ENCODE measurements at places on chromosomes 12 and 14.
A peak's percentile ranks its signal among the peaks of the same experiment; 100 is the strongest.

- no peak for DNase-seq
Observed at GRCh38 chr14:68987653-68988036, 8.5 kb upstream of the ACTN1 start.

GRCh38 chr12:123468786-123469185 lies 10.8 kb downstream of the SNRNP35 start:
- DNase-seq = no peak

GRCh38 chr12:91326058-91327027 lies 143.7 kb upstream of the DCN start:
- DNase-seq = no peak

- no peak for DNase-seq
Observed at GRCh38 chr12:64669270-64669842, 59.1 kb downstream of the RASSF3 start.

- DNase-seq = no peak
Observed at GRCh38 chr12:2049604-2050540, 2.9 kb upstream of the CACNA1C start.

- peak; percentile 86 for DNase-seq
Observed at GRCh38 chr12:108367436-108367835, 28.3 kb upstream of the CMKLR1 start.

DNA sequence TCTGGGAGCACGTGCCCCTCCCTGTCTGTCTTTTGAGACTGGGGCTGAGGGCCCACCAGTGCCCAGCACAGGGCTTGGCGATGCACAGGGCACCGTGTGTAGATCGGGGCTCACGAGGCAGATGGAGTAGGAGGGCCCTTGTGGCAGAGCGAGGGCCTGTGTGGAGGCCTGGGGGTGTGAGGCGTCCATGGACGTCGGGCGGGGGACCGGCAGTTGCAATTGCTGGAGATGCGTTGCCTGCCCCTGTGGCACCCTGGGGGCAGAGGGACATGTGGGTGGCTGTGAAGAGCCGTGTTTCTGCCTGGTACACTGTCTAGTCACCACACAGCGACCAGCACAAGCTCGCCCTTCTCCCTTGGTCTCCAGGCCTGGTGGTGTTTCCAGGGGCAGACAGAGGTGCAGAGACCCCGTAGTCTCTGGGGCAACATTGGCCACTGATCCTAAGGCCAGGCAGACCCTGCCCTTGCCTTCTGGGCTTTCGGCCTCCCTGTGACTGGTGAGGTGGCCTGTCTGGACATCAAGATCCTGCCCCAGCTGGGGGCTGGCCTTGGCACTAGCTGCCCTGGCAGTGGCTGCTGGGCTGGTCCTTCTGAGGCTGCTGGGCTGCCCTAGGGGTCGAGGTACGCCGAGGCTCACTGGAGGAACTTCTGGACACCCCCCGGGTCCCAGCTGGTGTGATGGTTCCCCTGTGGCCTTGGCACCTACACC lies 14.5 kb downstream of the KIF26A start:
- no peak for DNase-seq

GRCh38 chr14:89977668-89978067 lies 21.9 kb downstream of the TDP1 start:
- no peak for DNase-seq

DNA sequence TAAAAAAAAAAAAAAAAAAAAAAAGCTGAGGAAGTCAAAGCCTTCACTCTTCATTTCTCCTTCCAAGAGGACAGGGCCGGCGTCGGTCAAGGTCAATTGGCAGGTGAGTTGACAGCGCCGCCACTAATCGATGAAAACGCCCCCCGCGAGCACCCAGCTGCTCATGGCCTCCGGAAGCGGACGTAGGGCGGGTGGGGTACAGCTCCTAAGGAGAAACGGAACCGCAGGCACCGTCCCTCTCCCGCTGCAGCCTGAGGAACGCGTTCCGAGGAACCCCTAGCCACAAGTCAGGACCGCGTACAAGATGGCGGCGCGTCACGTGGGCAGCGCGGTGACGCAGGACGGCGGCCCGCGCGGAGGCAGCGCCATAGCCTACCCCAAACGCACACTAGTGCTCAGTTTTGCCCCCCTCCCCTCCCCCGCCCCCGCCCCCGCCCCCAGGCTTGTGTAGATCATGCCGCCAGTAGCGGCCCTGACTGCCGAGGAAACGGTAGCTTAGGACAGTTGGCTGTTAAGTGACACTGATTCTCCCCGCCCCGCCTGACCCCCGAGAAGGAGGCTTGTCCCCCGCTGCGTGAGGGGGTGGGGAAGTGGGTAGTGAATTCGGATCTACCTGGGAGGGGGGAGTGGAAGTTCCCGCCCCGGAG lies at the start of gene ATF1:
Gene ATF1, plus strand, starts transcription at position 463 of the 647 bp plus-strand sequence. CDS start 16,045 bp downstream, outside the sequence.
- DNase-seq = peak; percentile 61

GRCh38 chr14:94397289-94398181 lies 9.1 kb upstream of the SERPINA1 start:
- no peak for DNase-seq

DNA sequence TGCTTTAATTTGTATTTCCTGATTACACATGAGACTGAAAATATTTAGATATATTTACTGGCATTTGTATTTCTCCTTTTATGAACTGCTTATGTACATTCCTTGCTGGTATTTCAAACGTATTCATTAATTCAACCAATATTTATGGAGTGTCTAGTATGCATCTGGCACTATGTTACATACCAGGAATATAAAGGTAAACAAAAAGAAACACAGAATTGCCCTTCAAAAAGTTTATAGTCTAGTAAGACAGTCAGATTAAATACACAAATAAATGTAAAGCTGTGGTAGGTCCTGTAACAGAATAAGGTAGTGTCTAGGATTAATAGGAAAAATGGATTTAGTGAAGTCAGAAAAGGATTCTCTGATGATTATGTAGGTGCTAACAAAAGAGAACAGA lies 87.5 kb downstream of the PPP1R12A start:
- no peak for DNase-seq

DNA sequence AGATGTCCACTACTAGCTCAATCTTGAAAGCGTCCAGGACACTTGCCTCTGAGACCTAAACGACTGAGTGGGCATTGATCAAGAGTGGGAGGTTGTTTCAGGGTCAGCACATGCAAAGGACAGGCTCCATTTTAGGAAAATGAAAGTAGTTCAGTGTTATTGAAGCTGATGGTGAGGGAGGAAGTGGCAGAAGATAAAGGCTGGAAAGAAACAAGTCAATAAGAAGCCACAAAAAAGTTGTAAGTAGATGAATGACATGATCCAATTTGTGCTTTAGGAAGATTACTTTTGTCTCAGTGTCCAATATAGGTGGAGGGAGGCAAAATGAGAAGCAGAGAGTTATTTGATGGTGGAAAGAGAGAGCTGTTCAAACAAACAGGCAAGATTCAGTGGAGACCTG lies 22.0 kb downstream of the GPR65 start:
- DNase-seq = no peak

GRCh38 chr12:23831739-23832138 lies 117.7 kb downstream of the SOX5 start:
- DNase-seq = no peak

DNA sequence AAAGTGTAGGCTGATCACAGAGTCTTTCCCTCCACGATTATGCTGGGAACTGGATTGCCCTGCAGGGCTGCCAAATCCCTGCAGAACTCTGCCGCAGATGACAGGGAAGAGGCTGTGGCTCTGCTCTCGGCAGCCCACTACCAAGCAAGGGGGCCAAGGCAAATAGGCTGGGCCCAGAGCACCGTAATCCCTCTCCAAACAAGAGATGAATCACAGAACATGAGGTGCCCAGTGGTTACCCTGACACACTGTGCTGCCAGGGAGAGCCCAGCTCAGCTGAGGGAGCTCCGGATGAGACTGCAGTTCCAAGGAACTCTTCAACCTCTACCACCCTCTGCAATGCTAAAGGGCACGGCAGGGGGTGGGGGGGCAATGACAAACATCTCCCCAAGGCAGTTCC lies 33.9 kb downstream of the STON2 start:
- DNase-seq = no peak

- DNase-seq = no peak
Observed at GRCh38 chr12:62586850-62587249, 120.2 kb downstream of the MON2 start.

GRCh38 chr14:28944605-28945004 lies 178.0 kb downstream of the FOXG1 start:
- DNase-seq = no peak

- peak; percentile 59 for DNase-seq
Observed at GRCh38 chr12:68924546-68924945, 8.4 kb downstream of the CPM start.

- no peak for DNase-seq
Observed at GRCh38 chr12:60872219-60872618, 1276.4 kb downstream of the SLC16A7 start.

GRCh38 chr12:45634273-45634917 lies 95.1 kb upstream of the ARID2 start:
- no peak for DNase-seq

DNA sequence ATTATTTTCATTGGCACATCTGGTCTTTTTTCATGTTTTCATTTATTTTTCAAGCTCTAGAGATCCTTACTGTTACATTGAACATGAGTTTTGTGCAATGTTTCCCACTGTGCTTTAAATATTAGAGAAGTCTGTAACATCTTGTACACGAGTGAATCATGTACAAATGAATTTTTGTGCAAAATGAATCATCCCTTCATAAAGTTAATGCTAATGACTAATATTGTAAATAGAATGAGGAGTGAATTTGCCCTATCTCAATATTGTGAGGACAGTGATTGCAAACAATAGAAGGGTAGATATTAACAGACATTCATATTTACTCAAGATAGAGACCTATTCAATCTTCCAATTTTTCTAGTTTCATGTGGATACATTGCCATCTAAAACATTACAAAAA lies 463.3 kb upstream of the FOXG1 start:
- no peak for DNase-seq

- DNase-seq = no peak
Observed at GRCh38 chr12:92218394-92219077, 72.9 kb upstream of the BTG1 start.

DNA sequence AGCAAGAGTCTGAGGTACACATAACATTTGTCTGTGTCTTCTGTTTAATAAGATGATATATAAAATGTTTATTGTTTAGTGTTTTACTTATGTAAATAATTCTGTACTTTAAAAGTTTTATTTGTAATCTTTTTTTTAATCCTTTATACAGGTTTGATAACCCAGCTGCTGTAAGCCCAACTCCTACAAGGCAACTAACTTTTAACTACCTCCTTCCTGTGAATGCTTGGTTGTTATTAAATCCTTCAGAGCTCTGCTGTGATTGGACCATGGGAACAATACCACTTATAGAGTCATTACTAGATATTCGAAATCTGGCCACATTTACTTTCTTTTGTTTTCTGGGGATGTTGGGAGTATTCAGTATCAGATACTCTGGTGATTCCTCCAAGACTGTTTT lies 24.1 kb downstream of the TMTC3 start:
- no peak for DNase-seq

GRCh38 chr14:90642244-90642717 lies 173.9 kb downstream of the TTC7B start:
- DNase-seq = no peak
